ENCODE measurements at places on chromosomes 11 and 22.

DNA sequence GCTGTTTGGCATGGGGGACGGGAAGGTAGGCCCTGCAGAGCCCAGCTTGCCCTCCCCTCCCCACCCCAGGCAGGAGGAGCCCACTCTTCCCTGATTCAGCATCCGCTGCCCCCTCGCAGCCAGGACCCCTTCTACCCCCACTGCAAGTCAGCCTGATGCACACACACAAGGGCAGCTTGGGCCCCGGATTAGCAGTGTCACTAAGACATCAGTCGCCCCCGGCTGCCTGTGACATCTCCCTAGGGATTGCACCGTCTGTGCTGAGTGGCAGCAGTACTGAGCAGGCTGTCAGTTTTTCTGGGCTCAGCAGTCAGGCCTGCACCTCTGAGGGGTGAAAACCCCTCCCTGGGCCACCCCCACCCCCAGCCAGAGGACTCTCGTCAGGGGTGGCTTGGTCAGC is 30.4 kb upstream of the SYT7 start:
- H3K27me3 ChIP-seq, result no peaks in the 10 kb centered on the region
- no peaks in the 10 kb centered on the region for H3K36me3 ChIP-seq
- no peak overlapping the region for H3K4me3 ChIP-seq
- H3K4me1 ChIP-seq, result peaks cover 22% of the 10 kb centered on the region
- H3K27ac ChIP-seq, result no peak overlapping the region

DNA sequence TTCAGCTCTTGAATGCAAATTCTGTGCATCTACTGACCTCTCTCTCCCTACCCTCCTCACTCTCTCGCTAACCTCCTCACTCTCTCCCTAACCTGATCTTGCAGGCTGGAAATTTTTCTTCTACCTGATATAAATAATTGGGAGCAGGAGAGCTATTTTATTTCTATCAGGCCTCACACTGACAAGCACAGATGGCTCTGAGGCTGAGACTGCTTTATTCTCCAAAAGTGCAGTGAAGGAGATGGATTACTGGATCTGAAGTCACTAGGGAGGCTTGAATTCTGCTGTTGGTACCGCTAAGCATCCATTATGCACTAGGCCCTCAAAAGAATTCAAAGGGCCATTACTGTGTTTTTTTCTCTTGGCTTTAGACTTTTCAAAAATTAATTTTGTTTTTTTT is 19.4 kb upstream of the LDHA start:
- no peak for DNase-seq
- no peak overlapping the region for H3K27ac ChIP-seq
- H3K27me3 ChIP-seq, result no peaks in the 10 kb centered on the region
- peaks cover 2% of the 10 kb centered on the region for H3K4me1 ChIP-seq
- no peak overlapping the region for H3K4me3 ChIP-seq

DNA sequence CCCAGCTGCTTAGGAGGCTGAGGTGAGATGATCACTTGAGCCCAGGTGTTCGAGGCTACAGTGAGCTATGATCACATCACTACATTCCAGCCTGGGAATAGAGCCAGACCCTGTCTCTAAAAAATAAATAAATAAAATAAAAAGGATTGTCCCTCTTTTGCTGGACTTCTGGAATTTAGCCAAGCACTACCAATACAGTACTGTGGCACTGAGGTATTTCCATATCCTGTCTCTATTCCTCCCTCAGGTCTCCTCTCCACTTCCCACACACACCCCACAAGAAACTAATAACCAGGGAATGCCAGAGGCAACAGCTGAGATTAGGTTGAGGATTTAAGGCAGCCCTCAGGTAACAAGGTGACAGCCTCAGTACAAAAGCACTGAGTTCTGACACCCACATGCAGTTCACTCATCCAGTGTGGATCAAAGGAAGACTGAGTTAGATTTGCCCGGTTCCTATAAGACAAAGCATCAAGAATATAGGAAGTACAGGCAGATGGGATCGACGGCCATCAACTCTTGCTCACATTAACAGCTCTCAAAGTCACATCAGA is 4.5 kb upstream of the PPP2R1B start:
- H3K4me1 ChIP-seq, result peaks cover 12% of the 10 kb centered on the region
- H3K27me3 ChIP-seq, result no peaks in the 10 kb centered on the region
- no peak overlapping the region for H3K4me3 ChIP-seq
- peak overlapping the region; percentile 83 for H3K27ac ChIP-seq
- no peak for DNase-seq

DNA sequence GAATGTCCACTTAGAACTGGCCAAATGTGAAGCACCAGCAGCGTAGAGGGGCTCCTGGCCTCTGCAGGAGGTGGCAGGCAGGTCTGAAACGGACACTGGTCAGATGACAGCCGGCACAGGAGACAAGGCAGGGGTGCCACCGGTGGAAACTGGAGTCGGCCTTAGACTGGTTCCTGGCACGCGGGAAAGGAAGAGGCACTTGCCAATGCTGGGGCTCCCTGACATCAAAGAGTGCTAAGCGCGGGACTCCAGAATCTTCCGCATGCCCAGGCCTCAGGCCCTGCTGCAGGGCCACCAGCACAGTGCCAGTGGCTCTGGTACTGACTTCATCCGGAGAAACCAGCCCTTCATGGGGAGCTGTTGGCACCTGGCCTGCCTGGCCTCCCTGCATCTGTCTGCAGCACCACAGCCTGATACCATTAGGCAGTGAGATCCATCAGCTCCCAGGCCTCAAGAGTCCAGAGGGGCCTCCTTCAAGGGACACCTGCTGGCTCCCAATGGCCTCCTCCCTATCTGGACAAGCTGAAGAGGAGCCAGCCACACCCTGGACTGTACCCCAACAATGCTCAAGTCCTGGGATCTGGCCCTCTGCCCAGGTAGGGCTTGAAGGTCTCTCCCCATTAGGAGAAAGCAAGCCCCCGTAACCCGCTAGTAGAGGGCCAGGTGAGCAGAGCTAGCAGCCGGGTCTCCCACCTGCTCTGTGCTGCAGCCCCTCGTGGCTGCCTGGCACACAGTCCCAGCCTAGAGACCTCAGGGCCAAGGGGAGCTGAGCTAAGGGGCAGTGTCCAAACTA is 29.7 kb upstream of the GNB1L start:
- H3K4me1 ChIP-seq, result peaks cover 20% of the 10 kb centered on the region
- no peaks in the 10 kb centered on the region for H3K36me3 ChIP-seq
- no peak overlapping the region for H3K4me3 ChIP-seq
- peak; percentile 6 for DNase-seq
- no peak overlapping the region for H3K27ac ChIP-seq

DNA sequence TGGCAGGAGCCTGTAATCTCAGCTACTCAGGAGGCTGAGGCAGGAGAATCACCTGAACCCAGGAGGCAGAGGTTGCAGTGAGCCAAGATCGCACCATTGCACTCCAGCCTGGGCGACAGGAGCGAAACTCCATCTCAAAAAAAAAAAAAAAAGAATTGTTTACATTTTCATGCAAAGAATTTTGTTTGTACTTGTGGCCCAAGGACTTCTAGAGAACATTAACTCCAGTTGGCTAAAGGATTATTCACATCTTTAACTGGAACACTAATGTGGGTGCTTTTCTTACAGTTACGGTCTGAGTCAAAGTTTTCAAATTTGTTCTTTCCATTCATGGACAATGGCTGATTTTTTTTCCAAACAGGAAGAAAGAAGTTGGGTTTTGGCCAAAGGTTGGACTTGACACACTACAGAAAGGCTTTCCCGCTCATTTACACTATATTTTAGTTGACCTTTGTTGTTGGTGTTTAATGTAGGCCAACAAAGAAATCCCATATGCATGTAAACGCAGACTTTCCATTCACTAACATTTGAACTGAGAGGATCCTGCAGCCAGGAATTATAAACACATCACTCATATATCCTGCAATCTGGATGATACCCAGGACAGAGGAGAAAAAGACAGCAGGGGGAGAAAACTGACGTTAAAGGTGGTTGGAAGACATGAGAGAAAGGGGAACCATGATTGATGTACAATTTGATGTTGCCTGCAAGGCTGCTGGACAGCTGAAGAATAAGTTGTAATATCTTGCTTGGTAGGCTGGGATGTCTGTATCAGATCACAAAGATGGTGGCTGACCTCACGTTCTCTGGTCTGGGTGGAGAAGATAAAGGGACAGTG is 13.1 kb downstream of the POU2AF1 start:
- no peak for DNase-seq
- H3K27ac ChIP-seq, result no peak overlapping the region
- no peaks in the 10 kb centered on the region for H3K4me1 ChIP-seq

DNA sequence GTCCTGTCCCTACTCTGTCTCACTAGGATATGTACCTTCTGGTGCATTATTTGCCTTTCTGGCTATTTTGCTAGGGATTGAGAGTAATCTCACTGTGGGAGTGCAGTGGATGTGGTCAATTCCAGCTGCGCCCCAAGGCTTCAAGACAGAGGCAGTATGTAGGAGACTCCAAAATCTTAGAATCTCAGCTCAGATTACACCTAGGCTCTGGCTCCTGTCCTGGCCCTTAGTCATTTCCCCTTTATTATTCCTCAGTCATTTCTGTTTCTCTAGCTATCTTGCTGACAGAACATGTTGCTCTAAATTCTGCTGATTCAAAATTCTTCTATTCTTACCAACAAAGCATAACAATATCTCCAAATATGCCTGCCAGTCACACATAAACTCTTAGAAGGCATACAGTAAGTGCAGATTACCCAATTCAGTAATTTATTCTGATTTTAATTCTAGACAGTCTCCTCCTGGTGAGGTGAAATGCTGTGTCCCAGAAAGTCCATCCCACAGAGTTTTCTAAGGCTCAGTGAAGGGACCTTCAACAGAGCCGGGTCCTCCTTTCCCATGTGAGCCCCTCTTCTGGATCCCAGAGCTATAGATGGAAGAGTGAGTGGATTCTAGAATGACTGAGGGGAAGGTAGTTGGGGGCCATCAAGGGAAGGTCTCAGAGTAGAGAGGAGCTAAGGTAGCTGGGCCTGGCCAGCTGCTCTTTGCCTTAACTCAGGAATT is 24.3 kb upstream of the GLYATL1 start:
- H3K4me1 ChIP-seq, result no peaks in the 10 kb centered on the region
- no peak overlapping the region for H3K4me3 ChIP-seq
- peaks cover 33% of the 10 kb centered on the region for H3K27me3 ChIP-seq

GRCh38 chr22:26800858-26801257 is 143.5 kb downstream of the MIAT start:
- no peak overlapping the region for H3K4me3 ChIP-seq
- peaks cover 17% of the 10 kb centered on the region for H3K4me1 ChIP-seq
- no peaks in the 10 kb centered on the region for H3K36me3 ChIP-seq
- peaks cover 19% of the 10 kb centered on the region for H3K27me3 ChIP-seq
- peak overlapping the region; percentile 24 for H3K27ac ChIP-seq

GRCh38 chr22:31947296-31947695 is 3.0 kb downstream of the YWHAH start:
- no peaks in the 10 kb centered on the region for H3K27me3 ChIP-seq
- no peak overlapping the region for H3K4me3 ChIP-seq
- H3K36me3 ChIP-seq, result peaks cover 5% of the 10 kb centered on the region
- H3K27ac ChIP-seq, result peak overlapping the region; percentile 45

DNA sequence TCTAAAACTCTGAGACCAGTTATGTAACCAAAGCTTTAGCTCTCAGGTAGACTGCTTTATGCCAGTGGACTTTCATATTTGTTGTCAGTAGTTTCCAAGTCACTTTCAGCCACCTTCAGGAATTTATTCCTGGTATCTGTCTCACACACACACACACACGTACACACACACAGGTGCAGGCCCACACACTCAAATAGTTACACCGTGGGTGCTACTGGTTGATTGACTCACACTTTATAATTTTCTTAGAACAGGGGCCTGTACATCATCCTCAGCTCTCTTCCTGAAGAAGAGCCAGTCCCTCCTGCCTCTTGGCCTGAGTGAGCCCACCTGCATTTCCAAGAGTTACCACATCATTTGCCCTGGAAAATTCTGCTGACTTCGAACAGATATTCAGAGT is 555.2 kb downstream of the SOX6 start:
- H3K27me3 ChIP-seq, result peaks cover under 1% of the 10 kb centered on the region
- no peaks in the 10 kb centered on the region for H3K36me3 ChIP-seq
- peaks cover 17% of the 10 kb centered on the region for H3K4me1 ChIP-seq
- peak overlapping the region; percentile 11 for H3K27ac ChIP-seq

- no peaks in the 10 kb centered on the region for H3K4me1 ChIP-seq
- H3K4me3 ChIP-seq, result no peak overlapping the region
- no peak for DNase-seq
- no peak overlapping the region for H3K27ac ChIP-seq
- H3K27me3 ChIP-seq, result peaks cover 92% of the 10 kb centered on the region
- H3K36me3 ChIP-seq, result no peaks in the 10 kb centered on the region
Observed at GRCh38 chr11:64675450-64676260, 47.3 kb downstream of the NRXN2 start.

- H3K27ac ChIP-seq, result peak overlapping the region; percentile 85
- peaks cover 65% of the 10 kb centered on the region for H3K4me1 ChIP-seq
- no peaks in the 10 kb centered on the region for H3K36me3 ChIP-seq
- no peak overlapping the region for H3K4me3 ChIP-seq
- no peak for DNase-seq
Observed at GRCh38 chr11:96106645-96107044, 182.7 kb upstream of the MTMR2 start.

DNA sequence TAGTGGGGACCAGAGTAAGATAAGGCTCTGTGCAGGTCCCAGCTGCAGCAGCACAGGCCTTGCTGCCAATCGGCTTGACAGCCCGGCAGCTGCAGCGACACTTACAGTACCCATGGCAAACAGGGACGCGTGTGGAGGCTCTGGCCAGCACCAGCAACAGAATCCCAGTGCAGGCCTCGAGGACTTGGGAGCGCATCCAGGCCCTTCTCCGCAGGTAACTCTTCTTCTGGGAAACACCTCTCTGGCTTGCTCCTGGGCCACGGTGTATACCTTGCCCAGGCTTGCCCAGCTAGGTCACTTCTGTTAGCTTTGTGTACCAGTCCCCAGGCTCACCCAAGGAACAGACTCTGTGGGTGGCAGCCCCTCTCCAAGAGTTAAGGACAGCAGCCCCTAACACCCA is 126.7 kb downstream of the CTTN start:
- DNase-seq, result no peak
- no peak overlapping the region for H3K27ac ChIP-seq
- peaks cover 14% of the 10 kb centered on the region for H3K4me1 ChIP-seq
- no peaks in the 10 kb centered on the region for H3K36me3 ChIP-seq

DNA sequence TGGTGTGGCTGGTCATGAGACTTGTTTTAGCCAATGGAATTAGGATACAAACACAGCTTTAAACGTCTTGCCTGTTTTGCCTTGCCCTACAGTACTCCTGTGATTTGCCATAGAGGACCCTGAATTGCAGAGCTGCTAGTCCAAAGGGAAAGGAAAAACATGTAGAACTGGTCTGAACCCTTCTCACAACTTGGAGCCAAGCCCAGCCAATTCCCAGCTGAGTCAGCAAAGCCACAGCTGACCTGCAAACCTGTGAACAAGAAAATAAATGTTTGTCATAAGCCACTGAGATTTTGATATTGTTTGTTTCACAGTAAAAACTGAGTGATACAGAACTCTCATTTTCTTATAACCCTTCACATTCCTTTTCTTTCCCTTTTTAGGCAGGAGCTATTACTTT is 360.5 kb upstream of the API5 start:
- no peak for DNase-seq
- no peaks in the 10 kb centered on the region for H3K4me1 ChIP-seq
- no peak overlapping the region for H3K4me3 ChIP-seq
- no peaks in the 10 kb centered on the region for H3K36me3 ChIP-seq
- H3K27me3 ChIP-seq, result no peaks in the 10 kb centered on the region

- peak overlapping the region; percentile 95 for H3K27ac ChIP-seq
- H3K27me3 ChIP-seq, result no peaks in the 10 kb centered on the region
- H3K36me3 ChIP-seq, result peaks cover 2% of the 10 kb centered on the region
- H3K4me1 ChIP-seq, result peaks cover 70% of the 10 kb centered on the region
- no peak for DNase-seq
Observed at GRCh38 chr11:118620529-118621070, 13.2 kb downstream of the PHLDB1 start.

GRCh38 chr11:102749101-102749722 is 24.5 kb upstream of the MMP8 start:
- DNase-seq, result no peak
- no peak overlapping the region for H3K4me3 ChIP-seq
- H3K4me1 ChIP-seq, result no peaks in the 10 kb centered on the region
- peaks cover 4% of the 10 kb centered on the region for H3K36me3 ChIP-seq

Measured in mesothelial cell of epicardium (in vitro differentiated cells).